8988T (cell line): ENCODE measurements at places on chromosomes 5 and 9.

- DNase-seq, result peak; percentile 15
These were observed 184.6 kb upstream of the MAP1B start for GRCh38 chr5:71922584-71923106.

DNA sequence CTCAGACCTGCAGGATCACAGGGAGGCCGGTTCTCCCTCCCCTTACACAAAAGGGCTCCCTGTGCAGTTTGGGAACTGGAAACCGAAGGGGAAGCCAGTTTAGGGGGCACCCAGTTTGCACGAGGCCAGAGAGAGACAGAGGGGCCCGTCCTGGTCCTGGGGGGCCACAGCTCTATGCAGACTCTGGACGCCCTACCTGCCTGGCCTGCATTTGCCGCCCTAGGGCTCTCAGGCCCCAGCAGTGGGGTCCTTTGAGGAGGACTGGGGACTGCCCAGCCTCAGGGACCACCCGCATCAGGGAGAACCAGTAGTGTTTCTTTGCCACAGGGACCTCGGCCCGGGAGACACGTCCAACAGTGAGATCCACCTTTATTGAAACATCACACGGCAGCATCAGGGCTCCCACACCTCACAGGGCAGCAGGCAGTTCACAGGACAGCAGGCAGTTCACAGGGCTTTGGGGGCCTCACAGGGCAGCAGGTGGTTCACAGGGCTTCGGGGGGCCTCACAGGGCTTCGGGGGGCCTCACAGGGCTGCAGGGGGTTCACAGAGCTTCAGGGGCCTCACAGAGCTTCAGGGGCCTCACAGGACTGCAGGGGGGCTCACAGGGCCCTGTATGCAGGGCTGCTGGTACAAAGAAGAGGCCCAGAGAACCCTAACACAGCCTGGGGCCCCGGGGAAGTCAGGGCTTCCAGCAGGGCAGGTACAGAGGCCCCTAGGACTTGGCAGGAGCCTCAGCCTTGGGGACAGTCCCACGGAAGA is 648 bp upstream of the NSMF start:
- no peak for DNase-seq

GRCh38 chr9:24035816-24036215 is 209.8 kb upstream of the ELAVL2 start:
- DNase-seq, result no peak

DNA sequence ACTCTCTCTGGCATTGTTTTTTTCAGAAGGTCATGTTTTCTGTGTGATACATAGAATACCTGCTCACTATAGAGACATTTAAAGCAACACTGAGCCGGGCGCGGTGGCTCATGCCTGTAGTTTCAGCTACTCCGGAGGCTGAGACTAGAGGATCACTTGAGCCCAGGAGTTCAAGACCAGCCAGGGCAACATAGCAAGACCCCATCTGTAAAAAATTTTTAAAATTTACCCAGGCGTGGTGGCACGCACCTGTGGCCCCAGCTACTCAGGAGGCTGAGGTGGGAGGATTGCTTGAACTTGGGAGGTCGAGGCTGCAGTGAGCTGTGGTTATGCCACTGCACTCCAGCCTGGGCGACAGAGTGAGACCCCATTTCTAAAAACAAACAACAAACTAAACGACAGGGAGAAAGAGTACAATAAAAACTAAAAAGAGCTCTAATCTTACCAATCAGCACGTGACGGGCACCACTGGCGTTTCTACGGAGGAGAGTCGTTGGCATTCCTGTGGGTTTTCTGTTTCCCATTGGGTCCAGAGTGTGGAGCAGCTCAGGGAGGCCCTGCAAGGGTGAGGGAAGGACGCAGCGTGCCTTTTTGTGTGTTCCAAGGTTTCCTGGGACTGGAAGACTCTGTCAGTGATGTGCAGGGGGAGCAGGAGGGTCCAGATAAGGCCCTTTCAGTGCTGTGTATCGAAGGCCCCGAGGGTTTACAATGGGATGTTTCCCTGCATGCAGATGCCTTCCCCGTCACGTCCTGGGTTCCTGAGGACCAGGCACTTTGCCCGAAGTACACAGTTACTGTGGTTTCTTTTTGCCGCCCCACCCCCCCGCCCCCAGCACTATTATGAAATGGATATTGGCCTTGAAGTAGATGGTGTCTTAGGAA is 7.2 kb upstream of the RNU6ATAC start:
- no peak for DNase-seq

GRCh38 chr9:14240537-14240936 is 73.4 kb downstream of the NFIB start:
- no peak for DNase-seq

GRCh38 chr5:83632874-83633273 is 87.8 kb downstream of the HAPLN1 start:
- DNase-seq, result no peak

DNA sequence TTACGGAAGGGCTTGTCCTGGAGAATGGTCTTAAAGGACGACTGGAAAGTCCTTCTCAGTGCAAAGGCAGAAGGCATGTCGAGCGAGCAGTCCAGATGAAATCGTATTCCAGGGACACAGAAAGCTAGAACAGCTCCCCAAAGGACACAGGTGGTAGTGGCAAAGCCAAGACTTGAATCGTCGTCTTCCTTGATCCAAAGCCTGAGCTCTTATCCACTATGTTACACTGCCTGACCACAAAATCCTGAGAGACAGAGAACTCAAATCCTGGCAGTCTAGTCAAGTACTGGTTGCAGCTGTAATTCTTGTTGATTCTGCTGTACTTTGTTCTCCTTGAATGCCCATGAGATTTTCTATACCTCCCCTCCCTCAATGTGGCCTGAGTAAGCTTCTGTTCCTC is 198.7 kb downstream of the TARS1 start:
- no peak for DNase-seq

DNA sequence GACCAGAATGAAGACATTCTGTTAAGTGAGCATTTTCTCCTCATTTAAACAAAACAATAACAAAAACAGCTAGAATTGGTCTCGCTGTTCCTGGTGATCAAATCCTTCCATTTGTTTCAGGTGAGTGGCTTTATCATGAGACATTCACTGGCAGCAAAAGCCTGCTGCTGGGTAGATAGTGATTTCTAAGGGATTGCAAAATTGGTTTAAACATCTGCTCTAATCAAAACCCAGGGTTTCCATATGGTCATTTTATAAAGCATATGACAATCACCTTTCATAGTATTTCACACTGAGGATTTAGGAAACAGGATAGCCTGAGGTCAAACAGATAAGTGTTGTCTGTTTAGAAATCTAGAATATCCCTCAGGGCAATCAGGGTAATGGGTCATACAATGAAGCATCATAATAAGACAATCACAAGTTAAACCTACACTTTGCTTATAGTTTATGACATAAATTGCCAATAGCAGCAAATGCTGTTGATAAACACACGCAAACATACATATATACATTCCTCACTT is 769.6 kb upstream of the C9orf72 start:
- DNase-seq, result no peak

DNA sequence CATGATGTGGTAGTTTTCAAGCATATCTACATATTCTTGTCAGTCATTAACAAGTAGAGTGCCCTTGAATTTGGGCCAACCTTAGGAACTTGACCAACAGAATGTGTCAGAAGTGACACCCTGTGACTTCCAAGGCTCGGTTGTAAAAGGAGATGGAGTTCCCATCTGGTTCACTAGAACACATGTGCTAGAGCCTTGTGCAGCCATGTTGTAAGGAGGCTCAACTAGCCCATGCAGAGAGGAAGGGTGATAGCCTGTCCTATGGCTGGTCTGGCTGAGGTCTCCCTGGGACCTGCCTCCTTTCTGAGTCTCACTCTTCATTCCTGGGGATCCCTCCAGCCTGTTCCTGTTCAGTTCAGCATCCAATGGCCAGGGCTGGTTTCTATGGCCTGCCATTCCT is 28.1 kb upstream of the HRH2 start:
- DNase-seq, result no peak

- no peak for DNase-seq
These were observed 1.0 kb downstream of the FOCAD start for GRCh38 chr9:20684875-20685696.

GRCh38 chr5:76224898-76225297 is 141.7 kb downstream of the SV2C start:
- DNase-seq, result no peak

DNA sequence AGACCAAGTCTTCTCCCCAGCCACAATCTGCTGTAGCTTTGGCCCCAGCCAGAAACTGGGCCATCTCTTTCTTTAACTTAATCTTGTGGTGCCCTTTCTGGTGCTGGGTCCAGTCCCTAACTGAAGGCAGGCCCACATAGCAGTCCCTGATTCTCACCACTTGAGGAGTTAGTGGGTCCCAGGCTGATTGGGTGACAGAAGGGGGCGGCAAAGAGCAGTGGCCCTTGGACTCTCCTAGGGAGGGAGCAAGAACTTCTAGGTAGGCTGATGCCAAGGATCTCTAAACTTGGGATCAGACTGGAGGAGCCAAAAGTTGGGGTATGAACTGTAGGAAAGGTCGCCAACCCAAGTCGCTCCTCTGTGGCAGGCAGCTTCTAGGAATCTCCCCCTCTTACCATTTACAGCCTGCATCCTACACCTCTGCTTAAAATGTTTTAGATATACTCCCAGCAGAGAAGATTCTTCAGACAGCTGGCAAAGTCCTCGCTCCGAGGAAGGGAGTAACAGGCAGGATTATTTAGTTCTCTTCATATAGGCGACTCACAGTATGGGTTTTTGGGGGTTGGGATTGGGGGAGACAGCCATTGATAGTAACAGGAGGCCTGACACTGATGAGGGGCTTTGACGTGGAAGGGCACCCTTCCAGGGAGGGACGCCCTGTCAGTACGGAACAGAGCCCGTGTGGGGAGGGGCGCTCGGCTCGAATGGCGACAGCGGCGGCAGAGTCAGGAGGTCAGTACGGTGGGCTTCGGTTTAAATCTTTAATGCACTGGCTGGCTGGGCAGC is 2.0 kb upstream of the CCL27 start:
- peak; percentile 79 for DNase-seq

GRCh38 chr5:66922881-66923280 is 273.7 kb downstream of the CD180 start:
- DNase-seq, result no peak

DNA sequence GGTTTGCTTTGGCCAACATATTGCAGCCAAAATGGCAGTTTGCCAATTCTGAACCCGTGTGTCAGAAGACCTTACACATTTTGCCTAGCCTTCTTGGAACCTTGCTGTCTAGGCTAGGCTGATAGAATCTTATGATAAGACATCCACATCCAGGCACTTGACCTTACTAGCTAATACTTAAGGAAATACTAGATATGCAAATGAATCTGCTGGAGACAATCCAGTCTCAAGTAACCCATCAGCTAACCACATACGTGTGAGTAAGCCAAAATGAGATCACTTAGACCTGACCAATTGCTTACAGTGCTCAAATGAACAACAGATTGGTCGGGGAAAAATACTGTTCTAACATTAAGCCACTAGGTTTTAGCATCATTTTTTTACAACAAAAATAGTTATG is 1504.6 kb upstream of the CDH9 start:
- DNase-seq, result no peak

DNA sequence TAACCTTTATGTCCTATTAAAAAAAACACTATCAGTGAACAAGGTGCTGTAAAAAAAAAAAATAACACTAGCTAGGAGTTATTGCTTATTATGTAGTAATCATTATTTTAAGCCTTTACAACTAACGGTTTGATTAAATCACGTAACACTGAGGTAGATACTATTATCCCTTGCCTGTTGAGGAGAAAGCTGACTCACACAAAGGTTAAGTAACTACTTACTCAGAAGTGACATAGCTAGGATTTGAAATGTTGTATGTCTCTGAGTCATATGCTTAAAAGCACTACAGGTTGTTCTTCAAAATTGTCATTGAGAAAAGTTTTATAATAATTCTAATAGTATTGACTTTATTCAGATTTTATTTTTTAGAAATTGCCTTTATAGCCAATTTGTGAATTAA is 8.8 kb downstream of the TENT2 start:
- no peak for DNase-seq
